ENCODE measurements at places on chromosomes 7 and 10.

DNA sequence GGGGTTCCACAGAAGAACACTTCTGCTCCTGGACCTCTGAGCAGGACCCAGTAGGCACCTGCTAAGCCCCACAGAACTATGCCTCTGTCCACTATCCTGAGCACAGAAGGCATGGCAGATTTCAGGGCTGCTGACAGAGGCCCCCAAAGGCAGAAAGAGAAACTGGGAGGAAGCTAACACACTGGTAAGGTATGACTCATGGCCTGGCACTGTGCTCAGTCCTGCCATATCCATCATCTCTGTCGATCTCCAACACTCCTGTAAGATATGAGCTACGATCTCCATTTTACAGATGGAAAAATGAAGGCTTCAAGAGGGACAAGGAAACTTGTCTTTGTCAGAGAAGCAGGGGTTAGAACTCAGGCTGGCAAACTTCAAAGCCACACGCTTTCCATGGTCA lies 62.2 kb downstream of the GRID1 start:
- no peak for DNase-seq

- DNase-seq = no peak
These were observed 9.5 kb downstream of the IRF5 start for GRCh38 chr7:128946936-128947830.

GRCh38 chr10:60795465-60796202 lies 17.4 kb downstream of the CDK1 start:
- no peak for DNase-seq

DNA sequence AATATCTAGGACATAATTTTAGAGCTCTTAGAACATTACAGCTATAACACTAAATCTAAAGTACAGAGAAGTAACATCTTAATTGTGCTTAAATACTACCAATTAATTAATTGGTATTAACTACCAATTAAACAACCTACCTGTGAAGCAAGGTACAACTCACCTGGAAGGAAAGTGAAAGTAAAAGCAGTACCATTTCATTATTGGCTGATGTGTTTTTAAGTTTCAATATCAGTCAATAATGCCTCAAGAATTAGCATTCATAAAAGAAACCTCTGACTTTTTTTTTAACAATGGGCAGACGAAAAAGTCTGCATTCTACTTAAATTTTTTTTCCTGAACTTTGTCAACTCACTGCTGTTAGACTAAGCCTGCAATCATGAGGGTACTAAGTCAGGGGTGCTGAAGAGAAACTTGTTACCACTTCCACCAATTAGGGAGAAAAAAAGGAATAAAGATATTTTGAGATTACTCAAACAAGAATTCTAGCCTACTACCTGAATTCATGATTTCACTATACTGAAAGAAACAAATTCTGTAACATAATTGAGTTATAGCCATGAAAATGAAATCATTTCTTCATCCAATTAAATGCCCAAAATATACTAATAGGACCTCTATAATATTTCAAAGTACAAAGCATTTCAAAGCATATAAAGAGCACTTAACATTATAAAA lies 19.9 kb downstream of the UPF2 start:
- no peak for DNase-seq

DNA sequence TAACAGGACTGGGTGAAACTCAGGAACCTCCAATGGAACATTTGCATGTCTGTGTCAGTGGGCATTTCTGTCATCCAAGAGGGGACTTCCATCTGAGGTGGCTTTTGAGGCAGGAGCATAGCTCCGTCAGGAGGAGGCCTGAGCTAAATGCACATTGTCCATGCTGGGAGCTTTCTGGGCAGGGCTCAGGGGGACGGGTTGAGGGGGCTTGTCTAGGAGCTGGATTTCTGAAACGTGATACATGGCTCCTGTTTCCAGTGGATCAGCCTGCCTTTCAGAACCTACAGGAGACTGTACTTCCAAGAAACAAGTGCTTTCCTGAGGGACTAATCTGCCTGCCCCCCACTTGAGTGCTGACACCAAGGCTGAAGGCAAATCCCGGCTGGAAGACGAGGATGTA lies 40.5 kb upstream of the GDF10 start:
- no peak for DNase-seq

DNA sequence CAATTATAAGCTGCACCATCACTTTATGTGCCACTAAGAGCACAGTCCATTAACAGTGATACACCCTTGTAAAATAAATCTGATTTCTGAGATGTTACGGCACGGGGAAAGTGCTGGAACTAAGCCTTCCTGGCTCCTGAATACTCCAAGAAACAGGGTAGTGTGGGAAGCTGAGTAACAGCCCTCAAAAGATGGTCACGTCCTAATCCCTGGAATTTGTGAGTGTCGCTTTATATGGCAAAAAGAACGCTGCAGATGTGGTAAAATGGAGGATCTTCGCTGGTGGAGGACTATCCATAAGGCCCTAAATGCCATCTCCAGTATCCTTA lies 13.5 kb downstream of the ESYT2 start:
- DNase-seq = no peak

- no peak for DNase-seq
These were observed 143.8 kb downstream of the KCNMA1 start for GRCh38 chr10:77493851-77494261.

- DNase-seq = no peak
These were observed 94.8 kb downstream of the CCDC71L start for GRCh38 chr7:106566196-106566595.

DNA sequence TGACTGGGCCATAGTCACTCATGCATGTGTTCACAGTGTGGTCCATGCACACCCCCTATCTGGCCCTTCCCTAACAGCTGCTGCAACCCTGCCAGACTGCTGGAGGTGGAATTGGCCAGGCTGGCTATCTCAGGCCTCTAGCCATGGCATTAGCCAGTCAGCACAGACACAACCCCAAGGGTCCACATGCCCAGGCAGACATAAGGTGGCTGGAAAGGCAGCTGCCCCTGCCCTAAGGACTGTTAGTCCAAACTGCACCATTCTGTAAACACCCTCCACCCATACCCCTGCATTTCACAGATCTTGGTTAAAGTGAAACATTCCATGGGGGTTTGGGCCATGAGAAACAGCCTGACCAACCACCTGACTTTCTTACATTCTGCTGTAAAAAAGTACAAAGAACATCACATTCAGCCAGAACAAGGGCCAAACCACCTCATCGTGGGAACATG lies 137.4 kb upstream of the KCNMA1 start:
- no peak for DNase-seq

- no peak for DNase-seq
These were observed 313.2 kb downstream of the PRPF18 start for GRCh38 chr10:13899941-13900340.

DNA sequence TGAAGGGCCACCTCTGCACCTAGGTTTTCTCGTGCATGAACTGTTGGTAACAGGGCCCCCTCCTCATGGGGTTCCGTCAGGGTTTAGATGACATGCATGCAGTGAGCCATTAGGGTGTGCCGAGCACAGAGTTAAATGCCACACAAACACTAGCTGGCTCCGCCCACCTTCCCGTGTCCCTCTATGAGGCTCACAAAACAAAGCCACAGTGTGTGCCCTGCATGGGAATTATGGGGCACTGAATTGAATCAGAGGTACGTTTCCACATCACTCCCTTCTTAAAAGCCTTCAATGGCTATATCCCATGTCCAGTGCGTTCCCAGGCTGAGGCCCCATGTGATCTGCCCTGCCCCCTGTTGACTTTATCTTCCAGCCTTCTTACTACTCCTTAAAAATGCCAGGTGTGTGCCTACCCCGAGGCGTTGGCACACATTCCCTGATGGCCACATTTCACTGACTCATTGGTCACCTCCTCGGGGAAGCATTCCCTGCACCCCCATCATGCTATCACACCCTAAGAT lies 35.7 kb downstream of the GSDME start:
- no peak for DNase-seq

GRCh38 chr7:75559355-75559975 lies 67.3 kb downstream of the SPDYE5 start:
- DNase-seq = no peak

All from dorsolateral prefrontal cortex (tissue), 122 donors.